ENCODE measurements at places on chromosomes 4 and X. TPM values are rescaled to one million over a fixed set of nuclear protein-coding genes. Genes with fewer than 3 reads are reported as not detected.
A peak's percentile ranks its signal among the peaks of the same experiment; 100 is the strongest.

Gene HPGDS
- 2.0 TPM for total RNA-seq

GRCh38 chr4:25783943-25784342, 78.8 kb downstream of the SEL1L3 start:
- no peaks in the 10 kb centered on the region for H3K36me3 ChIP-seq
- no peaks in the 10 kb centered on the region for H3K27me3 ChIP-seq
- no peaks in the 10 kb centered on the region for H3K4me1 ChIP-seq
- no peak for DNase-seq
- H3K27ac ChIP-seq: no peak overlapping the region

- no peaks in the 10 kb centered on the region for H3K4me1 ChIP-seq
- H3K27ac ChIP-seq: no peak overlapping the region
- no peak for DNase-seq
Observed at GRCh38 chr4:19193274-19193981, 1058.3 kb upstream of the SLIT2 start.

DNA sequence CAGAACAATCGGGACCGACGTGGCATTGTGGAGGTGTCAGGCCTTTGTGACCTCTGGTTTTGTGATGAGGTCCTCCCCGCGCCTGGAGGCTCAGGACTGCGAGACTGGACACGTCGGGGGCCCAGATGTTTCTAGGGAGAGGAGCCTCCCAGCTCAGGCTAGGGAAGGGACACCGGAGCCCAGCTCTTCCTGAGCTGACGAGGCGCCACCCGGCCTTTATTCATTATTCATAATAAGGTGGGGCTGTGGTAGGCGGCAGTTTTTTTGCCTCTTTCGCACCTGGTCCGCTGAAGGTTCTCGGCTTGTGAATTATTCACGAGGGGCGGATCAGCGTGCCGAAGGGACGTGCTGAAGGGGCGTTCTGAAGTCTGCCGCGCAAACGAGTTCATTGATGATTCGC, 2.3 kb upstream of the UBA1 start:
- H3K27me3 ChIP-seq: peaks cover 22% of the 10 kb centered on the region
- H3K4me1 ChIP-seq: peaks cover 15% of the 10 kb centered on the region
- peak overlapping the region; percentile 36 for H3K27ac ChIP-seq

Gene DNASE1L1
- 44.3 TPM for total RNA-seq

- no peaks in the 10 kb centered on the region for H3K4me1 ChIP-seq
- no peak overlapping the region for H3K27ac ChIP-seq
- no peak overlapping the region for H3K4me3 ChIP-seq
- DNase-seq: no peak
- H3K27me3 ChIP-seq: no peaks in the 10 kb centered on the region
Observed at GRCh38 chr4:156825074-156825473, 146.5 kb downstream of the PDGFC start.

DNA sequence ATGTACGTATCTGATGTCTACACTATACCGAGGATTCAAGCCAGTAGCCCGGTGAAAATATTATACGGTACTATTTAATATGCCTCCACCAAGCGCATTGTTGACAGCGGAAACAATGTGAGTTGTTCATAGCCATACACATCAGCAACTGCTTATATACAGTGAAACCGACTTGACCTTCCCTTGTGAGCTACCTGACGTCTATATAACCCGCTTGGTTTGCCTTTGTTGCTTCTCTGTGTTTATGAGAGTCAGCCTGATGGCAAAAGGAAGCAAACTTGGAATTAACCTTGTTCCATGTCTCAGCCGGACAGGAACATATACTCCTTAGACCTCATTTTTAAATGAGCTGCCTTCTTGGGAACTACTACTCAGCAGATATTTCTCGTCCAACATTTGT, 211.8 kb downstream of the DCTD start:
- H3K27me3 ChIP-seq: no peaks in the 10 kb centered on the region
- H3K4me1 ChIP-seq: no peaks in the 10 kb centered on the region
- no peaks in the 10 kb centered on the region for H3K36me3 ChIP-seq
- DNase-seq: no peak

Measured in breast epithelium (tissue), 4 donors.